ENCODE measurements at places on chromosomes 12 and 14.

DNA sequence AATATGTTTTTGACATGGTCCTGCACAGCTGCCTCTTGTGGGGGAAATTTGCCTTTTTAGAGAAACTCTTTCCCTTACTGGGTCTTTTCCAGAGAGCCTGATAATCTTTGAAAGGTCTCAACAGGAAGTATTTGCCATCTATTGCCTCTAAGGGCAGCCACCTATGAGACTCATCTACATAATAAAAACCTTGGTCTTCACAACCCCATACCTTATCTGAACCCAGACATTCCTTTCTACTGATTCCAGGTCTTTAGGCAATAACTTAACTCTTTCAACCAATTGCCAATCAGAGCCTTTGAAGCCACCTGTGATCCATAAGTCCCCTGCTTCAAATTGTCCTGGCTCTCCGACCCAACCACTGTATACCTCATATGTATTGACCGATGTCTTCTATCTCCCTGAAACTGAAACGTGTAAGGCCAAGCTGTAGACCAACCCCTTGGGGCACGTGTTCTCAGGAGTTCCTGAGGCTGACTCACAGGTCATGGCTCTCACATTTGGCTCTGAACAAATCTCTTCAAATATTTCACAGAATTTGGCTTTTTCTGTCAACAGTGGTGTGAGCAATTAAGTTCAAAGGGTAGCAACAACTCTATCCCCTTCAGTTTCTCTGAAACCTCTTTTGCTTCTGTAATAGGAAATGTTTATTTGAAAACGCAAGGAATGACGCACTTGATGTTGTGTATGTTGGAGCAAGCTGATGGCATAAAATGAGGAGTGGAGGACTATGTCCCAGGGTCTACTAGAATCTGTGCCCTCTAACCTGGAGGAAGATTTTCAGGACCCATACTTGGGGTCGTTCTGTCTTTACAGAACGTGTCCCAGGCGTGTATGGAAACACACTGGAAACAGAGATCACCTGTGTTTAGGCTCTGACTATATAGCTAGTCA, 49.2 kb upstream of the EIF5 start:
- DNase-seq, result no peak

DNA sequence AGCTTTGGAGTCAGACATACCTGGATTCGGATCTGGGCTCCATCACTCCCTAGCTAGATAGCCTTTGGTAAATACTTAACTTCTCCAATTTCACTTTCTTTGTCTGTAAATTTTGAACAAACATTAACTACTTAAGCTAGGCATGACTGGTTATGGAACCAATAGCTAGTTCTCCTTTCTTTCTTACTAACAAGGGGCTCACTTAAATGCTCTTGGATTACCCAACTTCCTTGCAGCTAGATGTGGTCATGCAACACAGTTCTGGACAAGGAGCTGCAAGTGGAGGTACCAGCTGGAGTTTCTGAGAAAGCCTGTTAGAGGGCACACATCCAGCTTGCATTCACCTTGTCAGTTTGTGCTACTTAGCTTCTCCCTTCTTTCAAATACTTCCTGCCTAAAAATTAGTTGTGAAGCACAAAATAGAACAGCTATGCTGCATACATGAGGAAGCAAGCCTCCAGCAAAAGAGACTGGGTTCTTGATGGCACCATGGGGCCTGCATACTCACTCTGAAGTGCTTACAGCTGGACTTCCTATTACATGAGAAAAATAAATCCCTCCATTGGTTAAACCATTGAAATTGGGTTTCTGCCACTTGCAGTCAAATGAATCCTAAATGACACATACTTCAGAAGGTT, 210.1 kb upstream of the EEA1 start:
- DNase-seq, result no peak

GRCh38 chr14:45651890-45652289, 398.9 kb upstream of the MIS18BP1 start:
- DNase-seq, result no peak

DNA sequence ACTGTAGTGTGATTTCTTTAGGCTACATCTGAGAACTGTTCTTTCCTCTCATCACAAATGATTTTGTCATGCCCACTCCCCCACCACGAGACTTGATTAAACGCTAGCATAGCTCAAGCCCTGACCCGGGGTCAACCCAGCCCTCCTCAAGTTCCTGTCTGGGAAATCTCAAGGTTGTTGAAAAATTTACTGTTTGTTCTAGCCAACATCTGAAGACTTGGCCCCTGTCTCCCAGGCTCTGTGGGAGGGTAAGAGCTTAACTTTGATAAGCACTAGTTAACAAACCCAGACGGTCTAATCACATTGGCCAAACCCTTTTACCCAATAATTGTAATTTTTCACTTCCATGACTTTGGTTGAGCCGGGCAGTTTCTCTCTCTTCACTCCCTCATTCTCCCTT, 86.2 kb upstream of the AMIGO2 start:
- DNase-seq, result no peak

DNA sequence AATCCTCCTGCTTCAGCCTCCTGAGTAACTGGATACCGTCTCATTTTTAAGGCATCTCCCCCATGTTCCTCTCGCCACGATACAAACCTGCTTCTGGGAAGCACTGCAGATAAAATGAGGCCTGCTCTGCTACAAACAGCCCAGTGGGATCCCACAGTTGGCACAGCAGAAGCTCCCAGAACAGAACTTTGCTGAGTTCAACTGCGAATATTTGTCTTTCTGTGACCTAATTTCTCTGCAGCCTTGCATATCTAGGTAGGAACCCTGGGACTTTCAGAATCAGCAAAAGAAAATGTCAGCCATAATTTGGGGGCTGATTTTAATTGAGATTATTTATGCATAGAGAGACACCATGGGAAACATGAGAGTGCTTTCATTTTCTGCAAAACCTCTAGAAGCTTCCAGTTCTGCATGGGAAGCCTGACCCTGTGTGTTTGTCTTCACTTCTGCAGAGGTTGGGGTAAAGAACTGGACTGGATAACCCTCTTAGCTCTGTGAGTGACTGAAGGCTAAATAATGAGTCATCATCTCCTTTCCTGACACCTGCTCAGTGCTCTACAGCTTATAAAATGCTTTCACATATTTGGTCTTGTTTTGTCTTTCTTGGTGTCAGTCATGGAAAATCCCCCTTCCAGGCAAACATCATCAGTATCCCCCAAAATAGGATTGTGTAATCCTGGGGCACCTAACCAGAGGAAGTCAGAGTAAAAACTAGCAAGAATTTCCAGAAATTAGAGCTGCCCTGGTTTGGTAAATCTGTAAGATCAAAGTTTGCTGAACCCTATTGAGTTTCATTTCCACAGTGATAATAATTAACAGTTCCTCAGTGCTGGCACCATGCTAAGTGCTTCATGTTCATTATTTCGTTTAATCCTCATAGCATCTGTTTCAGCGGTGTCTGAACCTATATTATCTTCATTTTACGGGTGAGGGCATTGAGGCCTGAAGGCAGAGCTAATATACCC, 185.8 kb downstream of the SLC15A4 start:
- DNase-seq, result no peak

DNA sequence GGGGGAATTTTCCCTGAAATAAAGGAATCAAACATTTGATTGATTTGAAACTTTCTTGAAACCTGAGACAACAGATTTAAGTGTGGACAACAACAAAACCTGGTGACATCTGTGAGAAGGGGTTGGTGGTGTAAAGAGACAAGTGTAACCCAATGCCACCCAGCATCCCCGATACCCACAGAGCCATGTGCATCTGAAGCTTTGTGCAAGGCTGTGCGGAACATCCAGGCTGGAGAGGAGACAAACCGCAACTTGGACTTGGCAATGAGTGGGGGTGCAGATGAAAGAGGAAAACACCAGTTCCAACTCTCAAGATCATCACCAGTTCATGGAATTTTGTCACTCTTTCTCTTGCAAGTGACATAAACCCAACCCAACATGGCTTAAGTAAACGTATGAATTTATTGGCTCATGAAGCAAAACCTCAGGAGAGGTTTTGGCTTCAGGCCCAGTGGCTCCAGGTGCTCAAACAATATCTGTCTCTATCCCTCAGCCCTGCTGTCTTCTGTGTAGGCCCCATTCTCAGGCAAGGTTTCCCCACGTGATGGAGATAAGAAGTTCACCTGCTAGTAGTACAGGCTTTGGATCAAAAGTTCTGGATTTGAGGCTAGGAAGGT, 55.2 kb upstream of the NTF3 start:
- DNase-seq, result no peak

All from BJ (cell line).